ENCODE measurements at places on chromosomes 11 and 22.

DNA sequence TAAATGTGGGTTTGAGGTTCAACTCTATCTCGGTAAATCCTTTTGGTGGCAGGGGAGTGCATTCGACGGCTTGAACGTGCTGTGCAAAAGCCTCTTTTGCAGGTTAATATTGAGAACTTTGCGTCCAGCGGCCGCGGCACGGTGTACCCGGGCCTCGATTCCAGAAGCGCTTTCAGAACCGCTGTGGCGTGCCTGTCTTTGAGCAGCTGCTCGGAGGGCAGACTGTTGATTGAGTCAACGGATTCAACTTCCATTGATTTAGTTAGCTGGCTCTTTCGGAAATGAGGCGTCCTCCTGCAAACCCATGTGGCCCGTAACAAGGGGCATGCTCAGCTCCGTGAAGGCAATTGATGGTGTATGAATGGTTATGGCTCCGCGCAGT, 1247.8 kb downstream of the BRD1 start:
- no peak for DNase-seq

DNA sequence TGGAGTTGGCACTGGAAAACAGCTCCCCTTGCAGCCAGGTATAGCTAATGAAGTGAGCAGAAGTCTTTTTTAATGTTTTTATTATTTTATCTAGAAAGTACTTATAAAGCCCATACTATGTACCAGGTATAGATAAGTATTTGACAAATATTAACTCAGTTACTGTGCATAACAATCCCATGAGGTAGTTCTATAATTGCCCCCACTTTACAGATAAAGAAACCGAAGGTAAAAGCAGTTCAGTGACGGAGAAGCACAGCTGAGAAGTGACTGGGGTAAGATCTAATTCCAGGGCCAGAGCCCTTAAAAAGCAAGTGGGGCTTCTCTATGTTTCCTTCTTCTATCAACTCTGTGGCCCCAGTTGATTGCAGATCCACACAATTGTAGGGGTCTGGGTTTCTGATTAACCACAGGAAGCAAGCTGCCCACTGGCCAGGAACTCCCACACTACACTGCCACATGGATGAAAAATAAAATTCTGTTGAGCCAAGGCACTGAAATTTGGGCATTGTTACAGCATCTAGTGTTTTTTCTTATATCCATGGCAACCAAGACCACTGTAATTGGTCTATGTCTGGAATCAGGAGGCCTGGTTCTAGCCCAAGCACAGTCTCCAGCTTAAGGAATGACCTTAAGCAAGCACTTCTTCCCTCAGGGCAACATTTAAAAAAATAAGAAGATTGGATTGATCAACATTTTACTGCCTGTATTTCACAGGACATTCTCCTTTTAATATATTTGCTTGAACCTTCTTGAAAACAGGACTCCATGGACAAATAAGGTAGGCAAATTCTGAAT, 55.3 kb upstream of the TEAD1 start:
- no peak for DNase-seq

DNA sequence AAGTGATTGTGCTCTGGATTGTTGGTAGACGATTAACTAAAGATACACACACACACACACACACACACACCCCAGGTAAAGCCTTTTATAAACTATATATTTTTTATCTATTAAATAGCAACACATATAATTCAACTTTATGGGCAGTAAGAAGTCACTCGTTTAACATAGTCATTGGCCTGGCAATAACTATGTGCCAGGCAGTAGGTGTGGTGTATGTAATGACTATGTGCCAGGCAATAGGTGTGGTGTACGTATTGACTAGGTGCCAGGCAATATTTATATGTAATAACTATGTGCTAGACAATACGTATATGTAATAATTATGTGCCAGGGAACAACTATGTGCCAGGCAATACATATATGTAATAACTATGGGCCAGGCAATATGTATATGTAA, 40.0 kb upstream of the TENM4 start:
- DNase-seq, result no peak

- no peak for DNase-seq
Measured at GRCh38 chr11:8190431-8190830, 21.6 kb upstream of the RIC3 start.

DNA sequence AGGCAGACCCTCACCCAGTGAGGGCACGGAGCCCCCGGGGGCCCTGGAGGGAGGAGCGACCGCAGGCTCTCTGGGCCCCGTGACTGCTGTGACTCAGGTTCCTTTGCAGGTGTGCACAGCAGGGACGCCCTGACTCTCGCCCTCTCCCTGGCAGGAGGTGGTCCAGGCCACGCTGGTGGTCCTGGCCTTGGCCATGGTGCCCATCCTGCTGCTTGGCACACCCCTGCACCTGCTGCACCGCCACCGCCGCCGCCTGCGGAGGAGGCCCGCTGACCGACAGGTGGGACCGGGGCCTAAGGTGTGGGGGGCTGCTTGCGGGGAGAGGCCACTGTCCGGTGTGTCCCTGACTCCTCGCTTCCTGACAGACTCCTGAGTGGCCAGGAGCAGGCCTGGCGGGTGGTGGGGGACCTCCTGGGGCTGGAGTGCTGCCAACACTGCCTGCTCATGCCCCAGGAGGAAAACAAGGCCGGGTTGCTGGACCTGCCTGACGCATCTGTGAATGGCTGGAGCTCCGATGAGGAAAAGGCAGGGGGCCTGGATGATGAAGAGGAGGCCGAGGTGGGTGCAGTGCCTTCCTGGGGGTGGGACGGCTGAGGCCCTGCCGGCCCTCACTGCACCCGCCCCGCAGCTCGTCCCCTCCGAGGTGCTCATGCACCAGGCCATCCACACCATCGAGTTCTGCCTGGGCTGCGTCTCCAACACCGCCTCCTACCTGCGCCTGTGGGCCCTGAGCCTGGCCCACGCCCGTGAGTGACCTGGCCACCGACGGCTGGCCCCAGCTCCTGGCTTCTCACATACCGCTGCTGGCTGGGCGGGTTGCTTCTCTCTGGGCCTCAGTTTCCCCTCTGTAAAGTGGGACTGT, 10.9 kb downstream of the TCIRG1 start:
- no peak for DNase-seq

DNA sequence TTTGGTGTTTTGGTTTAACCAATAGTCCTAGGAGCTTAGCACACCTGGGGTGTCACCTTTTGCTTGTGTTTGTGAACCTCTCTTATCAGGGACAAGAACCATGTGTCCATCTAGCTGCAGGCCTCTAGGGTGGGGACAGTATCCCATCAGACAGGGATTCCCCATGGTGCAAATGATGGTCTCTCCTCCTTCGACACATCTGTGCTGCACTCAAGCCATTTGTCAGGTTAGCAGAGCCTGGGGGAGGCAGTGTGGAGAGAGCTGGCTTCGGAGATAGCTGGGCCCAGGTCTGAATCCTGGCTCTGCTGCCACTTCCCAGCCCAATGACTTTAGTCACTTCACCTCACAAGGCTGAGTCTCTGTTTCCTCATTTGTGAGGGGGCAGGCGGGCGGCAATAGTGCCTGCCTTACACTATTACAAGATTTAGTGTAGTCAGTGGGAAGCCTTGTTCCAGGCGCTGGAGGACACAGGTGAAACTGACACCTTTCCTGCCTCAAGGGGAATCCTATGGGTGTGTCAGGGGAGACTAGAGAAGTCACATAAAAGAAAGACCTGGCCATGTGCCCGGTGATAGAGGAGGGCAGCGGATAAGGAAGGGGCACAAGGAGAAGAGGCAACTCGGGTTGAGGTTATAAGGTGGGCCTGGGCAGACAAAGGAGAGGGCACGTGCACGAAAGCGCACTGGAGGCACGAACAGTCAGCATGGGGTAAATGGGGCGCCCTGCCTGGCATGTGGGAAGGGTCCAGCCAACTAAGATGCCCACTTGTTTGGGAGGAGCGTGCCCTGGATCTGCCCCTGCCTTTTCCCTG, 12.6 kb downstream of the KLHL35 start:
- DNase-seq, result no peak

- DNase-seq, result no peak
Measured at GRCh38 chr11:17221968-17222367, 14.2 kb upstream of the PIK3C2A start.

GRCh38 chr22:35582218-35582860, 34.8 kb downstream of the MB start:
- no peak for DNase-seq

DNA sequence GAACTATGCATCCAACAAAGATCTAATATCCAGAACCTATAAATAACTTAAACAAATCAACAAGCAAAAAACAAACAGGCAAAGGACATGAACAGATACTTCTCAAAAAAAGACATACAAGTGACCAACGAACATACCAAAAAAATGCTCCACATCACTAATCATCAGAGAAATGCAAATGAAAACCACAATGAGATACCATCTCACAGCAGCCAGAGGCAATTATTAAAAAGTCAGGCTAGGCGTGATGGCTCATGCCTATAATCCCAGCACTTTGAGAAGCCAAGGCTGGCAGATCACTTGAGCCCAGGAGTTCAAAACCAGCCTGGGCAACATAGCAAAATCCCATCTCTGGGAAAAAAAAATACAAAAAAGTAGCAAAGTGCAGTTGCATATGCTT, 10.7 kb downstream of the SAA4 start:
- DNase-seq, result no peak

- no peak for DNase-seq
Measured at GRCh38 chr11:66626926-66627325, 10.5 kb downstream of the RBM14 start.

DNA sequence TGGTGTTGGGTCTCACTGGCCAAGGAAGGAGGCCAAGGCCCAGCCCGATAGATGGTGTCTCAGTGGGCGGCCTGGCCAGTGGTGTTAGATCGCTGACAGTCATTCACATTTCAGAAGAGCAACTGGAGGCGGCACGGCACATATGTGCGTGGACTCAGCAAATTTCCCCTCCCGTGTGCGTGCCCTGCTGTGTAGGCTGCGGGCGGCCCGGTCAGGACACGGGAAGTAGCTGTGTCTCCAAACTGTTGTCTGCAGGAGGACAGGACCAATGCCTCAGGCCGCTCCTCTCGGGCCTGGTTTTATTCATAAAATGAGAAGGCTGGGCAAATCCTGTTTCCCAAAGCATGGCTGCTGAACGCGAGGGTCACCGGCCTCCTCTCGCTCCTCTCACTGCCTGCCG, 711.7 kb downstream of the BRD1 start:
- DNase-seq, result no peak

- no peak for DNase-seq
Measured at GRCh38 chr22:37762389-37762836, 45.3 kb upstream of the GCAT start.

- DNase-seq, result no peak
Measured at GRCh38 chr11:134149371-134149770, 74.4 kb downstream of the NCAPD3 start.

DNA sequence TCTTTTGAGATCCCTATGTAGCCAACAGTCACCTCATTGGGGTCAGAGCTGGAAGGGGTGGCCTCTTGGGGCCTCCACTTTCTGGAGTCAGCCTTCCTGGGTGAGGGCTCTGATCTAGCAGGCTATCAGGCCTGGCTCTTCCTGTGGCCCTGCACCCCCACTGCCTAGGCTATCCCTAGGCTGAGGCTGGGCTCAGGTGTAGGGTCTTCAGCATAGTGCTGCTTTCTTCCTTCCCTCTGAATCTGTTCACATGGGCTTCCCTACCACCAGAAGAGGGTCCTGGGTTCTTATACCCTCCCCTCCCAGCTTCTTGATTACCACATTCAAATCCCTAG, 456 bp upstream of the SPI1 start:
- no peak for DNase-seq

DNA sequence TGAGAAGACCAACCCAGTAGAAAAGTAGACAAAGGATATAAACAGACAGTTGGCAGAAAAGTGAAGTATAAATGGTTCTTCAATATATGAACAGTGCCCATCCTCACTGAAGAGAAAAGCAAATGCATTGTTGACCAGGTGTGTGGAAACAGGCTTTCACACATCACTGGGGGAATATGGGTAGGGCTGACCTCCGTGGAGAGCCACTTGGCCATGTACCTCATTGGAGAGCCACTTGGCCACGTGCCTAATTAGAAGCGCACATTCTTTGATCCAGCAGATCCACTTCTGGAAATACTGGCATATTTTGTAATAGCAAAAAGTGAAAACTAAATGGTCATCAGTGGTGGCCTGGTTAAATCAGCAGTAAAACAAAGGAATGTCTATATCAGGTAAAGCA, 43.2 kb downstream of the PPP6R3 start:
- DNase-seq, result no peak
